ENCODE measurements at places on chromosomes 7 and 10.

- no peak for DNase-seq
Observed at GRCh38 chr7:142873281-142873784, 12.2 kb downstream of the TRPV6 start.

GRCh38 chr7:89332026-89332425 is 536.5 kb upstream of the TEX47 start:
- no peak for DNase-seq

DNA sequence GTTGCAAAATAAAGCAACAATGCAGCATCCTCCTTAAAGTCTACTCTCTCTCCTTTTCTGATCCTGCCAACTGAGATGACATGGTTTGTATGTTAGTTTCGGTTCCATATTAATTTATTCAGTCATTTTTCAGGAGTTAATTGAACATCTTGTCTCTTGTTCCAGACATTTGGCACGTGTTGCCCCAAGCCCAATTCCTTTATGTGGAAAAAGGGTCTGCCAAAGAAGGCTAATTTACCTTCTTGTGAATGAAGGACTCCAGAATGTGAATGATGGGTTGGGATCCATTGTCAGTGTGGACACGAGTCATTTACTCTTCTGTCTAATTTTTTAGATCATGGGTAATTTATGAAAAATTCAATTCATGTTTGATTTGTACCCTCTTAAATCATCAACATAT is 350.9 kb upstream of the LRGUK start:
- no peak for DNase-seq

- no peak for DNase-seq
Observed at GRCh38 chr7:6205971-6206660, 66.3 kb downstream of the CYTH3 start.

DNA sequence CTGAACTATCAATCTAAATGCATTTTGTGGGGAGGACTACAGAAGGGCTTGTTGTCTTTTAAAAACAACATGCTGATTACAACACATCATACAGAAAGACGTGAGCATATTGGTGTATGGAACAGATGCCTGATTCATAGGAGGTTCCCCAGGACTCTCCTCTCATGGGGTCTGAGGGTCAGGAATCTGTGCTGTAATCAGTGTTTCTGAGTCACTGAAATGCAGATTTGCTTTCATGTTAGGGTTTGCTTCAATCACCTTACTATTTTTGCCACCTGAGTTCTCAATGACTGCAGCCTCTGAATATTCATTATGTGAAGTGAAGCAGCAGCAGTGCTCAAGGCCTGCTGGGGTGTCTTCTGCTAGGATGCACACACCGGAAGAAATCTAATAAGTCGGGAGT is 550 bp upstream of the ANK3 start:
- no peak for DNase-seq

DNA sequence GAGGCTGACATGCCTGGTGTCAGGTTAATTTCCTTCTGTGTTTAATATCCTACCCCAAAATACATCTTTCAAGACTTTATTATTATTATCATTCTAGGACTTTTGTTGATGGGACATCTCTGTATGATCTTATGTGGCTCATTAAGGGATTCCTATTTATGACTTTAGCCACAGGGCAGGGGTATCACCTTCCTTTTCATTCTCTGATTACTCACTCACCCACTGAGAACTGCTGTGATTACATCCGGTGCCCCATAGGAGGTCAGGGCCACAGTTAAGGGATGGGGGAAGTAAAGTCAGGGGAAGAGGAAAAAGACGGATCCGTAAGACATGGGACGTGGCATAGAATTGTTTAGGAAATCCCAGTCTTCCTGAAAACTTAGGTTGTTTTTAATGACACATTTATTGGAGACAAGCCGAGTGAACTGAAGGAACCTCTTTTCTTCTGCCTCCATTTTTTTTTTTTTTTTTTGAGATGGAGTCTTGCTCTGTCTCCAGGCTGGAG is 61.0 kb upstream of the PITRM1 start:
- DNase-seq, result no peak

- DNase-seq, result no peak
Observed at GRCh38 chr7:45940939-45941338, 19.9 kb upstream of the IGFBP3 start.

DNA sequence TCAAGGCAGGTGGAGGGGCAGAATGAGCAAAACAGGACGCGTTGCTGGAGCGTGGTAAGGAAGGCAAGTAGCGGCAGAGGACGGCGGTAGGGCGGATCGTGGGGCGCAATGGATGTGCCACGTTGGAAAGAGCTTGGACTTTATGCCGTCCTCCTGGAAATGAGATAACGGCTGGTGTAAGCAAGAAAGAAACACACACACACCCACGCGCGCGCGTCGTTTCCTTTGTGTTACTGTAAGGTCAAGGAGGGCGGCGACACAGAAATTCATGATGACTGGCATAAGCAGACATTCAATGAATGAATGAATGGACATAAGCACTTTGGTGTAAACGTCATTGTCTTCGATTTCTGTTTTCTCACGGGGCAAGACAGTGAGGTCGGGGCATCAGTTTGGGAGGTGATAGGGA is 683 bp upstream of the ENTPD7 start:
- peak; percentile 28 for DNase-seq

DNA sequence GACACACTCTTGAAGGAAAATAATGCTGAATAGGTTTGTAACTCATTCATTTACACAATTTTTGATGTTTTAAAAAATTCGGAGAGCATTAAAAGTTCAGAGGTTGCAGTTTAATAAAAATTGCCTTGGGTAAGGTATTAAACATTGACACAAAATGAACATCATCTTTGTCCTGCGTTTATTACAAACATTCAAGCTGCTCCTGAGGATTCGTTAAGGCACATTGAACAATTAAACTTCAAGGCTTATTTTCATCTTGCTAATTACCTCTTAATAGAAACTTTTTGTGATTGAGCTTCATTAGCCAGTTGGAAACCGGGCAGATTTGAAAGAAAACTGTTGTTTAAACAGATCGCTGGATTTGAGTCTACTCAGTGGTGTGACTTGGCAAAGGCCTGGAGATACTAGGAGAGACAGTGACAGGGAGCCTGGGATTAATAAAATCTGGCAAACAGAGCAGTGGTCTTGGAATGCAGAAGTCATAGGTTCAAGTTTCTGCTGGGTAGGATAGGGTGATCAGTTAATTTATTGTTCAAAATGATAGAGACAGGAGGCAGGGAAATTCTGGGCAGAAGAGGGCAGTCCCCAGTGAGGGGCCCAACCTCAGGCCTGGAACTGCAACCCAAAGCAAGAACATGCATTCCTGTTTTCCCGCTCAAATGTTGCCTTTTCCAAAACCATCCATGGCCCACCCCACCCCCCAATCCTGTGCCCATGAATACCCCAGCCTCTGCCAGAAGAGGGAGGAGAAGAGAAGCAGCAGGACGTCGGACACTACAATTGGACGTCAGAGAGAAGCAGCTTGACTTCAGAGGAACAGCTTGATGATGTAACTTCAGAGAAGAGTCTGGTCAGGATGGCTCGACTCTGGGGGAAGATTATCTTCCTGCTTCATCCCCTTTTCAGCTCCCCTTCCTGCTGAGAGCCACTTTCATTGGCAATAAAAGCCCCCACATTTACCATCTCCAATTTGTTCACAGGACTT is 43.5 kb upstream of the SLC35G1 start:
- no peak for DNase-seq

- DNase-seq, result no peak
Observed at GRCh38 chr7:119908948-119909347, 364.0 kb upstream of the KCND2 start.

- DNase-seq, result no peak
Observed at GRCh38 chr10:33136781-33137180, 178.8 kb upstream of the ITGB1 start.

- DNase-seq, result no peak
Observed at GRCh38 chr10:74244097-74244685, 93.2 kb downstream of the ADK start.

DNA sequence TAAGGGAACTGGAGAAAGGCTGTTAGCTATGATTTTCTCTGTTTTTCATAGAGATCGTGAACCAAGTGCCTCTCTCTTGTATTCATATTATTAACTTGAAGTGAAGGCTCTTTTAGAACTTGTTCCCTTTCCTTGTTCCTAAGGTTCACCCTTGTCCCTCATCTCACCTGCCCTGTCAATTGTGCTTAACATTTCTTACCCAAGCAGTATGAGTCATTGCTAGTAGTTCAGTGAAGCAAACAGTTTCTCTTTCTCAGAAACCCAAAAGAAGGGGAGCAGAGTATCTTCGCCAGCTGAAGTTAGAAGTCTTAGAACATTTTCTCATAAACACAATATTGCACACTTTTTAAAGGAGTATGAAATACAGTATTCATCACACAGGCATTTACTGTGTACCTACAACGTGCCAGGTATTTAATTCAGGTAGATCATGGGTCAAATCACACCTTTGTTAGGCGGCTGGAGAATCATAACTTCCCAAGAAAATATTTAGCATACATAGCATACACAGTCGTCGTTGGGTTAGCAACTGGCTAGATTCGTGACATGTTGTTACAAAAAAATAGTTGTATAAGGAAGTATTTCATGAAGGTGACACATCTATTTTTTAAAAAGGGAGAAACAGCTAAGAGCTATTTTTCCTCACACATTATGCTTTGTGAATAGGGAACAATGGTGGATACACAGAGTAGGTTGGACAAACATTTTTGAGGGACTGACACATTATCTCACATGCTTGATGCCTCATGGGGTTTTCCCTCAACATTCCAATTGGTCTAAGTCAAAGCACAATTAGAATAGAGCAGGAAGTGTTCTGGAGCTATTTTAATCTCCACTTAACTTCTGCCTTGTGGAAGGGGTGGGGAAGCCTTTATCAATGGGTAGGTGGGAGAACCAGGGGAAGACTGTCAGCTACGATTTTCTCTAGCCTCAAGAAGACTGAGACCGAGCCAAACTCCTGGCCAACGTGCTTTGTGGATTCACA is 13.2 kb downstream of the HDAC9 start:
- DNase-seq, result no peak

GRCh38 chr10:121065330-121065729 is 214.2 kb downstream of the WDR11 start:
- DNase-seq, result no peak

DNA sequence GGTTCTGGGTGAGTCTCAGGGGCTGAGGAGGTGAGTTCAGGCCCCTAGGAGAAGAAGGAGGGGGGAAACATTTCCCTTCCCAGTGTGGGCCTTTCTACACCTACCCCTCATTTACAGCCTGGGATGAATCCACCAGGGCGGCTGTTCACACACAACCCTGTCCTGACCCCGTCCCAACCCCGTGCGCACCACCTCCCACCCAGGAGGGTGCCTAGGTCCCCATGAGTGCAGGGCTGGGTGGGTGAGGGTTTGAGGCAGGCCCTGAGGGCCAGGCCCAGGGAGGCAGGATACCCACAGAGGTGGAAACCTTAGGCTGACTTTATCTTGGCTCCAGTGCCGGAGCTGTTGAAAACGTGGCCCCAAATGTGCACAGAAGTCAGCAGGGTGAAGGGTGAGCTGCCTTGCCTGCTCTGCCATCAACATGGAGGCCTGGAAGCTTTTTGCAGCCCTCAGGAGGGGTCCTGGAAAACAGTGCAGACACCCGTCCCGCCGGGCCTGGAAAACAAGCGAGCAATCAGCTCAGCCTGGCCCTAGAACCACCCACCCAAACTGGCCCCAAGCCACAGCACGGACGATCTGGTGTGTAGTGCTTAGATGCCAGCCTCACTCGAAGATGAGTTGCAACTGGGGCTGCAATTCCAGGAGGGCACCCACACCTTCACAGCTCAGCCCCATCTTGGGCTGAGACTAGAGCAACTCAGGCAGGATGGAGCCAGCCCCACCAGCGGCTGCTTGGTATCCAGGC is 9.3 kb upstream of the RET start:
- no peak for DNase-seq

DNA sequence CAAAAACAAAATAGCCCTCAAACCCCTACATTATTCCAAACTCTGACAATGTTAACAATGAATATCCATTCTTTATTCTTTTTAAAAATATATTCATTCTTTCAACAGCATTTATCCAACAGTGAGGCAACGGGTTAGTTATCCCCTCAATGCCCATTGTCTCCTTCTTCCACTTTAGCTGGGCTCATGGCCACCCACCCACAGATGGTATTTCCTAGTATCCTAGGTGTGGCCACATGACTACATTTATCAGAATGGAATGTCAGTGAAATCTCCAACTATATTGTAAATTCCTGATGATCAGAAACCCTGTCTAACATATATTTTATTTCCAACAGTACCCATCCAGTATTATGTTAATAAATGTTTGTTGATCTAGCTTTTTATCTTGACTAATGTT is 13.6 kb downstream of the HOXA1 start:
- no peak for DNase-seq

DNA sequence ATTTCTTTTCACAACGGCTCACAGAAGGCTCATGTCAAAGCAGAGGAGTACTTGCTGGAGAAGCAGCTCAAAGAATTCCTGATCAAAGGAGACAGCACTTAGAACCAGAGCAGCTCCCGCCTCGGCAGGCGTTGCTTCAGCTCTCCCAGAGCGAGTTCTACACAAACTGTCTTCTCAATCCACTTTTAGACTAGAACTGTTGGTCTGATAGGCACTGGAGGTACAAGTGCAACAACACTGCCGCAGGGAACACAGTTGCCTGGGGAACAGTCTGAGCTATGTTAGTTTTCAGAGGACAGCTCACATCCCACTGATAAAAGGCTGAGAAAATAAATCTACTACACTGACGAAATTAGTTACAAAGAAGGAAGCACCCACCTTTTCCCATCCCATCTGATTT is 35.4 kb downstream of the CYTH3 start:
- DNase-seq, result no peak

DNA sequence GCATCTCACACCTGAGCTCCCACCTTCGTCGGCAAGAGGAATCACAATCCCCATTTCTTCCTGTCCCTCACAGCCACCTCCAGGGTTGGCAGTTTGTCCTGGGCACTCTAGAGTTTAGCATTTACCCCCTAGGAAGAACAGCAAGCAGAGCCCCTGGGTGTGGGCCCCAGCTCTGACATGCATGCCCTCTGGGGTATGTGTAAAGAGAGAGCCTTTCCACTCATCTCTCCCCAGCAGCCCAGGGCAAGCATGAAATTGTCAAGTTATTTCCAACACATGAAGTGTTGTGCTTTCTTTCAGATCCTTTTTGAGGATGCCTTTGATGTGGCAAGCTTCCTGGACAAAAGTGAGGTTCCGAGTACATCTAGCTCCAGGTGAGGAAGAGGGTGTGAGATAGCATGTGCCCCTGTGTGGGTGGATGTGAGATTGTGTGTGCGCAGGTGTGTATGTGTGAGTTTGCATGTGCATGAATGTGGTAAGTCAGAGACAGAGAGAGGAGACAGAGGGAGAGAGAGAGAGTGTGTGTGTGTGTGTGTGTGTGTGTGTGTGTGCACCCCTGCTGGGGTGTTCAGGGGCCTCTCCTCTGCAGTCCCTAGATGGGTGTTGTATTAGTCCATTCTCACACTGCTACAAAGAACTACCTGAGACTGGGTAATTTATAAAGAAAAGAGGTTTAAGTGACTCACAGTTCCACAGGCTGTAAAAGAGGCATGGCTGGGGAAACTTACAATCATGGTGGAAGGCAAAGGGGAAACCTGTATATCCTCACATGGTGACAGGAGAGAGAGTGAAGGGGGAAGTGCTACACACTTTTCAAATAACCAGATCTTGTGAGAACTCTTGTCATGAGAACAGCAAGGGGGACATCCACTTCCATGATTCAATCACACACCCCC is 18.1 kb downstream of the STRA8 start:
- DNase-seq, result no peak
